ENCODE measurements at places on chromosomes 6 and 20.

DNA sequence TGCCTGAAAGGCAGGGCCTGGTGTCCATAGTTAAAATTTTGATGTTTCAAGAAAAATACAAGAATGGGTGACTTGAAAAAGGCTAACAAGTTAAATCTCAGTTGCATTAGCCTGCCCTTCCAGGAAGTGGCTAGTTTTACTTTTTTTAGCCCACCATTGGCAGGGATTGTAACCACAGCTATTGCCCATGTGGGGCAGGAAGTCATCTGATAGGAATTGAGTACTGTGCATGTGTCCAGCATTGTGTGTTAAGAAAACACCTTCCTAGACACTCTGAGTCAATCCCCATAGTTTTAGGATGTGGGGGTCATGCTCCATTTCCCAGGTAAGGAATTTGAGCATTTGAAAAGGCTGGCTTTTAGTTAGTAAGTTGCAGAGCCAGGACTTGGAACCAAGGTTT, 26.9 kb downstream of the LYRM2 start:
- DNase-seq: no peak

DNA sequence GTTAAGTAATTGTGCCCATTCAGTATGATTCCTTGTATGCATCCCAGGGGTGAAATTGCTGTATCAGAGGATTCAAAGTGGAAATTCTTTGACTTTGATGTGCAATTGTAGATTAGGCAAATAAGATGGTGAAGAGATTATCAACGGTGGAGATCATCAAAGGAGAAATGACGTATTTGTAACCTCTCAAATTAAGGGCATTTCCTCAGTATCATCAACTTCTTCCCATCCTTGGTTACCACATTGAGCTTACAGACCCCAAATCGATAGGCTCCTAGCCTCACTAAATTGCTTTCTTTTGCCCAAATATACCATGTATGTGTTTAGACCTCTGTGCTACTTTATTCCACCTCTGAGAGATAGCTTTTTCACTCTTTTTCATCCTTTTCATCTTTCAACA, 213.1 kb upstream of the ZFP64 start:
- DNase-seq: no peak

DNA sequence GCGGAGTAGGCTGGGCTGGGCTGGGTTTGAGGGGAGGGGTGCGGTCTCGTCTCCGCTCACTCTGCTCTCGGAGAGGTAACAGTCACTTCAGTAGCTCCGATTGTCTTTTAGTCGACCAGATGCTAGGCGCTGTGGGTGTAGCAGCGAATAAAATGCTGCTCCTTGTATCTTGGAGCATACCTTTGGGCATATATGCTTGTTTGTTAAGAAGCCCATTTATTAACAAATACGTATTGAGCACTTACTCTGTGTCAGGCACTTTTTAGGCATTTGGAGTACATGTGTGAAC, 545 bp downstream of the ACTR5 start:
- DNase-seq: no peak

GRCh38 chr6:3811191-3811590, 38.0 kb upstream of the FAM50B start:
- no peak for DNase-seq

DNA sequence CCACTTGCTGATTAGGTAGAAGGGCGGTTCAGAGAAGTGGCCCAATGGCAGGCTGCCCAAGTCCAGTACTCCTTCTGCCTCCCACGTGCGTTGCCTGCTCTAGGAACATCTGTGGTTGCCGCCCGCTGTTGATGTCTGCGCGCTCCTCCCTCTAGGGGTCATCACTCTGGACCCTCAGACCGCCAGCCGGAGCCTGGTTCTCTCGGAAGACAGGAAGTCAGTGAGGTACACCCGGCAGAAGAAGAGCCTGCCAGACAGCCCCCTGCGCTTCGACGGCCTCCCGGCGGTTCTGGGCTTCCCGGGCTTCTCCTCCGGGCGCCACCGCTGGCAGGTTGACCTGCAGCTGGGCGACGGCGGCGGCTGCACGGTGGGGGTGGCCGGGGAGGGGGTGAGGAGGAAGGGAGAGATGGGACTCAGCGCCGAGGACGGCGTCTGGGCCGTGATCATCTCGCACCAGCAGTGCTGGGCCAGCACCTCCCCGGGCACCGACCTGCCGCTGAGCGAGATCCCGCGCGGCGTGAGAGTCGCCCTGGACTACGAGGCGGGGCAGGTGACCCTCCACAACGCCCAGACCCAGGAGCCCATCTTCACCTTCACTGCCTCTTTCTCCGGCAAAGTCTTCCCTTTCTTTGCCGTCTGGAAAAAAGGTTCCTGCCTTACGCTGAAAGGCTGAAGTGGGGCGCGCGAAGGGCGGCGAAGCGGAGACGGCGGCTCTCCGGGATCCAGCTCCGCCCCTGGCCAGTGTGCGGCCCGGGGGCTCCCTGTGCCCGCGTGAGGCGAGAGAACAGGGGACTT, 8.5 kb downstream of the TRIM15 start:
- DNase-seq: peak; percentile 31

DNA sequence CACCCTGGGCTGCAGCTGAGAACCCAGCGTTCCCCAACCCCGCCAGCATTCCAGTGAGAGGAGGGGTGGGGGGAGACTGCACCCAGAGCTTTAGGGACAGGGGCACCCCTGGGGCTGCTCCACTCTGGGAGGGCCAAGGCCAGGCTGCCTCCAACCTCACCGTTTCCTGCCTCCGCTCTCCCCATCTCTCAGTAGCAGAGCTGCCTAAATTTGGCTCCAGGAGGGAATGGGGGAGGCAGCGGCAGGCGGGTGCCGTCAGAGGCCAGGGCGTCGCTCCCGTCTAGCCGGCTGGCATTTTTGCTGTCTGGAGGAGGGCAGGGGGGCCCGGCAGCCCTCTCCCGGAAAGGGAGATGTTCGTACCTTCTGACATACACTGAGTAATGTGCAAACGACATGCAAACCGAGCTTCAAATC, 46.6 kb downstream of the NOL4L start:
- no peak for DNase-seq

- no peak for DNase-seq
Observed at GRCh38 chr6:127893541-127893940, 7.3 kb downstream of the THEMIS start.

DNA sequence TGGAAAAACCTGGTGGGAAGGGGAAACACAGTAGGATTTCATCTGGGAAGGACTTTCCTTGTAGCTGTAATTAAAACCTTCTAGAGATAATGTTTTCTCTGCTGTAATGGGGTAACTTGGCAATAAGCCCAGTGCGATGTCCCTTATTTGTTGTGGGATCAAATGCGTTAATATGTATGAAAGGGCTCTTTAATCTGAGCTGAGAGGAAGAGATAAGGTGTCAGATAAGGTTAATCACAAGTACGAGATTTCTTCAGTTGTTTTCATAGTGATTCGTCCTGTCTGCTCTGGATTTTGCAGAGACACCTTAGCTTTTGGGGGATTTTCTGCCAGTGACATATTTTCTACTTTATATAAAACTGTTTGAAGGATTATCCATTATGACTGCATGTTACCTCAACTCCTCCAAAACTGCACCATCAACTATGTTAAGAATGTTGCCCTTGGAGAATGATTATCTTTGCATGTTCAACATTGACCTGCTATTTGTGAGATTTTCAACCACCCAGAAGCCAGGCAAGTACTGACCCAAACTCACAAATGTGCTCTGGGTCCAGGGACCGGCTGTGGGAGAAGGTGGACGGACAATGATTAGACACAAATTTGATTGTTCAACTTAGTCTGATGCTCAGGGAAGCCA, 21.2 kb upstream of the ELOVL5 start:
- DNase-seq: no peak

DNA sequence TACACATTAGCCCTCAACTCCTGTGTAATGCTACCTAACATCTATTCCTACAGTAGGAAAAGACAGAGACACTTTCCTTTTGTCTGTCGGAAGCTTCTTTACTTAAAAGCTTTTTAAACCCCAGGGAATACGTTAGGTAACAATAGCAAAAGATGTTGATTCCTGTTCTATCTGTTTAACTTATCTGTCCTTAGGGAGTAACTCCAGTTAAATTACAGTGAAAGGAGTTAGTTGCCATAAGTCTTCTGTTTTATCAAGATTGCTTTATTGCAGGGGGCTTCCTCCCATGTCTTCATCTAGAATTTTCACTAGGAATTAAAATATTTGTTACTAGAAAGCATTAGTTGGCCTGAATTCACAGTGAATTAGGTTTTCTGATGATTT, 26.2 kb downstream of the TOP1 start:
- DNase-seq: no peak

DNA sequence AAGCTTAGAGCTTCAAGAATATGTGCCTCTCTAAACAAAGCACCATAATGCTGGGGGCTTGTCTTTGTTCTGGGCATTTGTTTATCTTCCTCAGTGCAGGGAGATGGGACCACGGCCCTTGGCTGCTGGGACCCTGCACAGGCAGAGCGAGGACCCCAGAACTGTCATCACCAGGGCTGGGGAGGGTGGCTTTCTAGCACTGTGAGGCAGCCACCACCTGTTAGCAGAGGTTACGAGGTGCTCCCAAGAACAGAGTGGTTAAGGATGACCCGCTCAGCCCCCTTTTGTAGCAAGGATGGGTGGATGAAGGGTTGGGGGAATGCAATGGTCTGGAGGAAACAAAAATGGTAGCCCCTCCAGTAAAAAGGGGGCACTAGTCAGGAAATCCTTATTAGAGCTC, 34.9 kb downstream of the METTL24 start:
- DNase-seq: no peak

DNA sequence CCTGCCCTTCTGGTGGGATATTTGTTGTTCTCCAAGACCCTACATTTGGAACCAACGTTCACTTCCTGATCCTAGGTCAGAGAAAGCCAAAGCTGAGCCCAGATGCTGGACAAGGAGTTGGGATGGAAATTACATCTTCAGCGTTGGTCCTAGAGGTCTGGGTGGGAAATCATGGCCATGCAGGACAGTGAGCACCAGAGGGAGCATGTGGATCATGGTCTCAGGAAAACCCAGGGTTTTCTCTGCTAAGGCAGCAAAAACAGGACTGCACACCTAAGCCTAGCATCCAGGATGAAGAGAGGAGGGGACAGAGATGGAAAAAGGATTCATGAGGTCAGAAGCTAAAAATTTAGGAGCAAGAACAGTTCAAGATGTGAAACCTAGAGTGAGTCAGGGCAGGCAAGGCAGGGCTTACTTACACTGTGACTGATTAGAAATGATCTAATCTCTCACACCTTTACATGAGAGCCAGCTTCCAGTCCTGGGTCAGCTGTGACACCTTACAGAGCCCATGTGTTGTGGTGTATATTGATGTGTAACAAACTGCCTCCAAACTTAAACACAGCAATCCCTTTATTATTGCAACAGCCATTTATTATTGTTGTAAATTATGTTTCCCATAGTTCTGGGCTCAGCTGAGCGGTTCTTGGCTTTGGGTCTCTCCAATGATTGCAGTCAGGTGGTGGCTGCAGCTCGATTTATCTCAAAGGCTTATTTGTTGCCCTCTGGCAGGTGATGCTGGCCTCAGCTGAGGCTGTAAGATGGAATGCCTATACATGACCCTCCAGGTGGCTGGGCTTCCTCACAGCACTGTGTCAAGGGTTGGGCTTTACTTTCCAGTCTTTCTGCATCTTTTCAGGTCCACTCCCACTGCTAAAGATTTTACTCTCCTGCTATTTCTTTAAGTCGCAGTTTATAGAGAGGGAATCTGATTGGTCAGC, 6.5 kb downstream of the C20orf202 start:
- peak; percentile 33 for DNase-seq

- peak; percentile 51 for DNase-seq
Observed at GRCh38 chr20:57450419-57450818, 59.2 kb downstream of the RBM38 start.

GRCh38 chr6:35642471-35643161, 46.1 kb downstream of the FKBP5 start:
- no peak for DNase-seq

- no peak for DNase-seq
Observed at GRCh38 chr6:8175046-8175777, 72.9 kb upstream of the EEF1E1 start.

DNA sequence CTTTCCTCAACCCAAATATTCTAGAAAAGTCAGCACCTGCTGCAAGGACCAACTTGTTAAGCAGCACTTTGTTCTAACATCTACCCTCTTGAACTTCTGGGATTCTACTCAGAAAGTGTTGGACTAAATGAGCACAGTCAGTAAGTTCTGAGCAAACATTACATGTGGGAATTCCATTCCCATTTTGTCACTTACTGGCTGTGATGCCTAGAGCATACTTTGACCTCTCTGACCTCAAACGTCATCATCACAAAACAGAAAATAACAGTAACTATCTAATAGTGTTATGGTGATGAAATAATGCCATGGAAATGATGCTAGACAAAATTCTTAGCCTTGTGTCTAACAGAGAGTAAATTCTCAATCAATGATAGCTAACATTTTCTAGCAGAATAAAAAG, 829.4 kb downstream of the EPHA7 start:
- DNase-seq: no peak

GRCh38 chr20:20425823-20426654, 58.1 kb downstream of the INSM1 start:
- DNase-seq: no peak

GRCh38 chr20:36344517-36345132, 38.5 kb downstream of the DLGAP4 start:
- peak; percentile 66 for DNase-seq

DNA sequence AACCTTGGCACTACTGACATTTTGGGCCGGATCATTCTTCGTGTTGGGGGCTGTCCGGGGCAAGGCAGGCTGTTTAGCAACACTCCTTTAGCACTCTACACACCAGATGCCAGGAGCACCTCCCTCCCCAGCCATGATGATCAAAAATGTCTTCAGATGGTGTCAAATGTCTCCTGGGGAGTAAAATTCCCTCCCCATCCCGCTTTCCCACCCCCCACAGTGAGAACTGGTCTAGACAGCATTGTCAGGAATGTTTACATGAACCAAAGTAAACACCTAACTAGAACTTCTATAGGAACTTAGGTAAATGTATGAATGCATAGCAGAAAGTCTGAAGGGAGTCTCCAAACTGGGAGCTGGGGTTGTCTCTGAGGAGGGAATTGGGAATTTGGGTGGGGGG, 70.0 kb upstream of the TOP1 start:
- no peak for DNase-seq

DNA sequence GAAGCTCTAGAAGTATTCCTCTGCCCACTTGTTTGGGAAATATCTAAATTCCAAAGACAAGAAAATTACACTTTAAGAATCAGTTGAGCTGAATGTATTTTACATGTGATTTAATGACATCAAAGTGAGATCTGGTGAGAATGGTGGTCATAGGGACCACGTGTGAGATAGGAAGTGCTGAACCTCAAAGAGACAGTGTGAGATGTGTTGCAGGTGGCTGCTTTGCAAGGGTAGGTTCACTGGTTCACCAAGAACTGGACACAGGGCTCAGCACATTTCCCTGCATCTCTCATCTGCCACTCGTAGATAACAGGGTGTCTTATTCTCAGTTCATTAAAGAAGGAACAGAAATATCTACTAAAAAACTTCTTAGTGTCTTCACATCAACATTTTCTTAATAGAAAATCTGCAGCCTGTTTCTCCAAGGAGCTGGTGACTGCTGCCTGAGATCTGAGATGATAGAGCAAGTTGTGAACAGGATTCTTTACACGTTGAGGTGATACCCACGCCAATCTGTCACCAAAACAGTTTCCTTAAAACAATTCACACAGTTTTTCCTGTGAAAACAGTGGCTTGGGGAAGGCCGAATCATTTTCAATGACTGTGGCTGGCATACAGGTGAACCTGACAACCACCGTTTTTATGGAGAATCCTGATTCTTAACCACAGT, 7.2 kb downstream of the CCR6 start:
- DNase-seq: no peak

All from RPMI7951 (cell line).